ENCODE measurements at places on chromosomes 1 and 21. TPM values are rescaled to one million over a fixed set of nuclear protein-coding genes. Genes with fewer than 3 reads are reported as not detected.

- no peak for DNase-seq
These were observed 57.9 kb upstream of the ADORA3 start for GRCh38 chr1:111561328-111561727.

- DNase-seq = peak; percentile 25
These were observed 17.9 kb downstream of the KDM1A start for GRCh38 chr1:23037081-23037740.

GRCh38 chr1:20964540-20965484, 177.7 kb upstream of the HP1BP3 start:
- DNase-seq = peak; percentile 35

- no peak for DNase-seq
These were observed 11.7 kb downstream of the LHX9 start for GRCh38 chr1:197928849-197929336.

DNA sequence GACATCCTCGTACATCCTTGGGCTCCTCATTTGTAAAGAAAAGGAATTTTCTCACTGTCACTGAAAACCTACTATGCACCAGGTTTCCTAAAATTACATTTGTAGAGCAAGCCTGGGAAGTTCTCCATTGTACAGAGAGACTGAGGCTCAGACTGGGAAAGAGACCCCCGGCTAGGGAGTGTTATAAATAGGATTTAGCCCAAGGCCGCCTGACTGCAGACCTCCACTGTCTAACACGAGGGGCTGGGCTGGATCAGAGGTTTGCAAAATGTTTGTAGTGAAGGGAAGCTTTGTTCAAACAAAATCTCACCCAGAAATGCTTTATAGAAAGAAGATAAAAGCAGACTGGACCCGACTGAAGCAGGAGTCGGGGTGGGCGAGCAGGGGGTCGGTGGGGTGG, 131.3 kb downstream of the ACTL8 start:
- DNase-seq = no peak

- no peak for DNase-seq
These were observed 89.5 kb upstream of the ARTN start for GRCh38 chr1:43844114-43844513.

DNA sequence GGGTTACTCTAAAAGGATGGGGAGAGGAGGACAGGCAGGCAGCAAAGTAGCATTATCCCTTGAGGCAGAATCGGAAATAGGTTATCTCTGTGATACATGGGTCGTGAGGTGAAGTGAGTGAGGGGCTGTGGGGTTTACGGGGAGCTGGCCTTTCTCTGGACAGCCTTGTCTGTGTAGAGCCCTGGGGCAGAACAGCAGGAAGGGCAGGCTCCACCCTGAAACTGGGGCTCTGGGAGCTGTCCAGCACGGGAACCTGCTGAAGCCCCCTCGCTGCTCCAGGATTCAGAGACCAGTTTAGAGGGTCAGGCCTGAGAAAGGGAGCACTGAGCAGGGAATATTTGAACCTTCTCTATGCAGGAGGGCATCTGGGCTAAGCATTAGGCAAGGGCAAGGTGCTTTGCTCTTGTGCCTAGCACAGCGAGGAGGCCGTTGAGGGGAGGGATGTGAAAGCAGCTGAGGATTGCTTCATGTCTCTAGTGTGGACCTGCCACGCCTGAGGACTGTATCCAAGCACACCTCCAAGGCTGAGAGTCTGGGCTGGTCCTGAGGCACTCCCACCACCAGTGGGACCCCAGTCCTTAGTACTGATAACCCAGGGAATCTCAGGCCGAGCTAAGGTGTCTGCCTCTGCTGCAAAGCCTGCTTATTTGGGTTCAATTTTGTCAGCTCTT, 55.8 kb downstream of the NAV1 start:
- peak; percentile 48 for DNase-seq

- DNase-seq = no peak
These were observed 29.2 kb downstream of the SEC16B start for GRCh38 chr1:177940682-177941081.

GRCh38 chr1:108119500-108119899, 80.6 kb downstream of the SLC25A24 start:
- DNase-seq = no peak

DNA sequence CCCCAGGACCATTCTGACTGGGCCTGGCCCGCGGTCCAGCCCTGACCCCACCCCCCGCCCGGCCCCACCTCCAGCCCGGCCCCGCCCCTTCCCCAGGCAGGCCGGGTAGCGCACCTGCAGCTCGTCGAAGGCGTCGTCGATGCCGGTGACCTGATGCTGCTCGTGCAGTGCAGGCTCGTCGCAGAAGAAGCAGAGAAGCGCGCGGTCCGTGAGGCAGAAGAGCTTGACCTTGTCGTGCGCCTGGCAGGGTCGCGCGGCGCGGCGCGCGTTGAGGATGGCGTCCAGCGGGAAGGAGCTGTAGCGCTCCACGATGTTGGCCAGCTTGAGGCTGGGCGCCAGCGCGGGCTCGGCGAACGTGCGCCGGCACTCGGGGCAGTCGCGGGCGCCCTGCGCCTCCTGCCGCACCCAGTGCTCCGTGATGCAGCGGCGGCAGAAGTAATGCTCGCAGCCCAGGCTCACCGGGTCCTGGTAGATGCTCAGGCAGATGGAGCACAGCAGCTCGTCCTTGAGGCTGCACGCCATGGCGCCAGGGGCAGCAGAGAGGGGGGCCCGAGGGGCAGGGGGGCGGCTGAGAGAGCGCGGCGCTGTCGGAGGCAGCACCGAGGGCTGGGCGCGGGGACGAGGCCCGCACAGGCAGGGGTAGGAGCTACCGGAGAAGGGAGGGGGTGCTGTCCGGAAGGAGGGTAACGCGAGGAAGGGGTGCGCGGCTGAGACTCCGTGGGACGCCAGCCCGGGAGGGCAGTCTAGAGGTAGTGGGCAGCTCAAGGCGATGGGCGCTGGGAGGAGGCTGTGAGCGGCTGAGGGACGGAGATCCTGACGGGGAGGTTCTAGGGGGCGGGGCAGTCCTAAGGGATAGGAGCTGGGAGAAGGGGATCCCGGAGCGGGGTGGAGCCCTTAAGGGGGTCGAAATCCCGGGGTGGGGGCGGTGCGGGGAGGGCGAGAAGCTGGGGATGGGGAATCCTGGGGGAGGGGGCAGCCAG, 642 bp downstream of the TRIM62 start:
- DNase-seq = peak; percentile 27

- no peak for DNase-seq
These were observed 146.2 kb upstream of the KRTAP19-8 start for GRCh38 chr21:31184459-31184858.

GRCh38 chr1:184210862-184211261, 159.3 kb downstream of the TSEN15 start:
- DNase-seq = no peak

DNA sequence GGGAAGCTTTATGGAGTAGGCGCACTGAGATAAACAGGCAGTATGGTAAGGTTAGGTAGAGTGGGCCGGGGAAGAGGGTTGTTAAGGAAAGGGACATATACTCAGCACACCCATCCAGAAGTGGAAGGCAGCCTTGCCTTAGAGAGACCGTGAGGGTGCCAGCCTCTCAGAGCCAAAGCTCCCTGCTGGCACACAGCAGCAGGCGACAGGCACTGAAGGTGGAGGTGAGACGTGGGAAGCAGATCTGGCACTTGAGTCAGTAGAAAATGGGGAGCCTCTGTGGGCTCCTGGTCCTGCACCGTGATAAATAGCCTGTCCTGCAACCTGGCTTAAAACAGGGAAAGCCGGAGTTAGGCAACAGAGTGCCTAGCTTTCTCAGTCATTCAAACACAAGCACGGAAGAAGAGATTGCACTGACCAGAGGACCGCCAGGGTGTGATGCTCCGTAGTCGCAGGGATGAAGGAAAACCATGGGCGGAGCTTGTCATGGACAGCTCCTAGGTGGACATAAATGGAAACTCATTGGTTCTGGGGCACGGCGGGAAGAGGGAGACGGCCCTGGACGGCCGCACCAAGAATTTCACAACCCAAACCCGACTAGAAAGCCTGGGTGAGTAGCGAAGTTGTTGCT, 15.5 kb downstream of the KCNK1 start:
- DNase-seq = no peak

- no peak for DNase-seq
These were observed 1.4 kb upstream of the ADGRB2 start for GRCh38 chr1:31765516-31765915.

Gene AMY2A
- not detected for total RNA-seq

Gene RNU1-2
- 2,882 TPM for total RNA-seq

Gene HNRNPCL2
- not detected for total RNA-seq

Gene CTBS
- total RNA-seq = 14.5 TPM

Gene OPTC
- not detected for total RNA-seq
